ENCODE measurements at places on chromosomes 13 and 19.

GRCh38 chr19:49417088-49417487 lies 6.2 kb downstream of the PTH2 start:
- DNase-seq, result no peak

- DNase-seq, result no peak
Measured at GRCh38 chr19:31784671-31785101, 435.4 kb upstream of the TSHZ3 start.

GRCh38 chr19:10085641-10086590 lies at the start of gene SHFL:
Gene SHFL (plus strand): TSS chr19:10086317. CDS start chr19:10086428, 111 bp downstream.
- no peak for DNase-seq

GRCh38 chr19:49688531-49689132 lies 762 bp upstream of the ADM5 start:
- DNase-seq, result no peak

DNA sequence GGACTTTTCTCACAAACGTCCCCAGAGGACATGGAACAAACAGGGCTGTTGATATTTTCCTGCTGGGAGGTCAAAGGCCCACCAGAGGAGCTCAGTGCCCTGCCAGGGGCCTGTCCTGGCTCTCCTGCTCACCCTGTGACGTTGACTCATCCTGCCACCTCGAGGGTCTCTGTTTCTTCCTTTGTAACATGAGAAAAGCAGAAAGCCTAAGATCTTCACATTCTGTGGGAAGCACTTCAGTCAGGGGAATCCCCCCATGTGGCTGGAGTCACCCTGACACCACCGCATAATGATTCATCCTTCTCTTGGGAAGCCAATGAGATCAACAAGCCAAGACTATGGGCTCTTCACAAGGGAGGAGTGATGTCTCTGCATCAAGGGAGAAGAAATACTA lies 147.9 kb downstream of the KATNAL1 start:
- DNase-seq, result no peak

DNA sequence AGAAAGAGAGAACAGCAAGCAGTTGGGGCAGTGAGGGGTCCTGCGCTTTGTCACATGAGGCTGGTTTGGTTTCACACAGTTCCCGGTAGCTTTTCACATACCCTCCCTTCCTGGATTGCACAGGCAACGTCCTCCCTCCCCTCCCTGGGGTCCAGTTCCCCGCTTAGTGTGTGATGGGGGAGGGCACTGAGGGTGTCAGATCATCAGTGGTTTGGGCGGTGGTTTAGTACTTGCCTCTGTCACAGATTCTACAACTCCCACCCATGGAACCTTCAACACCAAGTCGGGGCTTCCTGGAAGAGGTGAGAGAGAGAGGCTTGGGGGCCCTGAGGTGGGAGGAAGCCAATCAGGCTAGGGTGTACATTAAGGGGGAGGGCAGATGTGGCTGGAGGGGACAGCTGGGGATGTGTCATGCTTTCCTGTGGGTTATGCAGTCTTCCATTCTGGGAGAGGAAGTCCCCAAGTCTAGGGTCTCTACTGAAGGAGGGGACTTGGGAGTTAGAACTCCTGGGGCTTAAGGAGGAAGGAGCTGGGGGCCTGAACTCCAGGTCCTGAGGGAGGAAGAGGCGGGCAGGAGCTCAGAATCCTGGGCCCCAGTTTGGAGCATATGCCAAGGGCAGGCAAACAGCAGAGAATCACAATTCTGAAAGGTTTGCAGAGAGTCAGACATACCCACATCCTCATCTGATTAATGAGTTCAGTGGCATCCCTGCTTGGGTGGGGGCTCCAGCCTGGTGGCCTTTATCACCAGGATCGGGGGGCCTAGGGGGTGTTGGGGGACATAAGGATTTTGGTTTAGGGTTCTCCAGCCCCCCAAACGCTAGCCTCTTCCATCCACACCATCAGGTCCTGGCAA lies at the start of gene NKG7:
Gene NKG7 (minus strand): TSS at position 6 of the 856 bp plus-strand sequence. CDS start 119 bp downstream, outside the sequence.
- DNase-seq, result peak; percentile 70

GRCh38 chr13:34230271-34230670 lies 412.3 kb downstream of the RFC3 start:
- DNase-seq, result no peak

DNA sequence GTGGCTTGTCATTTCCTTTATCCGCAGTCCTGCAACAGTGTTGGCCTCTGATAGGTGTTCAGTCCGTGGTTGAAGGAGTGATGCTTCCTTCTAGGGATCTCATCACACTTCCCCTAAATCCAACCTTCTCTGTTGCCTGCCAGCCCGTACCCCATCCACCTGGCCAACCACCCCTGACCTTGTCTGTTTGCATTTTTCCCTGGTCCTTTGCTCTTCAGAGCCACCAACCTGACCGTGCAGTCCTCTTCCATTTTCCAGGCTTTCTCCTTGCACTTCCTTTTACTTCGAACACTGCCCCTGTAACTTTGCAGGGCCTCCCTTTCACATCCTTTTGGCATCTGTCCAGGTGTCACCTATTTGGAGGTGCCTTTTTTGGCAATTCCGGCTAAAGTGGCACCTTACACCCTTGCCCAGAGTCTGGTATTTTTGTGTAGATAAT lies 696 bp downstream of the ZNF460 start:
- DNase-seq, result no peak

DNA sequence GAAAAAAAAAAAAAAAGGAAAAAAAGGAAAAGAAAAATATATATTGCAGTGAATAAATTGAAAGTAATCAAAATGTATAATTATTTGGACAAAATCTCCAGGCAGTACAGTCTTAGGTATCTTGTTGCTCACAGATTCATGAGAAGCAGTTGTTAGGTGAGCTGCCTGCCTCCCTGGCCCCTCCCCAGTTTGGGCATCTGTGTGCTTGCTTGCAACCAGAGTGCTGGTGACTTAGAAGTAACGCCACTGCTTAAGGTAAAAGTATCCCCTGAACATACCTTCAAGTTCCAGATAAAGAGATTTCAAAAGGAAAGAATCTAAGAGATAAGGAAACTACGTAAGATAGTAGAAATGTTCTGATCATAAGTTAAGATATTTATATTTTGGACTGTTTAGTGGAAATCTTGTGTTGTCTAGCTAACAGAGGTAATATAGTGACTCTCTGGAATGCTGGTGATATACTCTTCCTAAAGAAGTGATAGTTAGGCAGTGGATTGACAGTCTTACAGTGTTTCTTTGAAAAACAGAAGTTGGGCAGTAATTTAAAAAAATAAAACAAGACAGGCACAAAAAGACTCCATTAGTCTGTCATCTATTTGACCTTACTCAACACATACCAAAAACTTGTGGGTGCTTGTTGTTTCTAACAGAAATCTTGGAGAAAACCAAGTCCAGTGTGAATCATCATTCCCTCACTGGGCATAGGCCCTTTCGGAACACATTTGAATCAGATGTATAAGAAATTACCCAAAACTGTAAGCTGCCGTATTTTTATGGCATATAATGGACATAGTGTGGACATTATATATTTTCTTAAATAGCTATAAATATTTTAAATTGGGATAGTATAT lies 38.3 kb upstream of the KCTD4 start:
- no peak for DNase-seq

- no peak for DNase-seq
Measured at GRCh38 chr13:39451860-39452301, 151.1 kb downstream of the LHFPL6 start.

- no peak for DNase-seq
Measured at GRCh38 chr19:42200116-42200715, 17.3 kb downstream of the DEDD2 start.

DNA sequence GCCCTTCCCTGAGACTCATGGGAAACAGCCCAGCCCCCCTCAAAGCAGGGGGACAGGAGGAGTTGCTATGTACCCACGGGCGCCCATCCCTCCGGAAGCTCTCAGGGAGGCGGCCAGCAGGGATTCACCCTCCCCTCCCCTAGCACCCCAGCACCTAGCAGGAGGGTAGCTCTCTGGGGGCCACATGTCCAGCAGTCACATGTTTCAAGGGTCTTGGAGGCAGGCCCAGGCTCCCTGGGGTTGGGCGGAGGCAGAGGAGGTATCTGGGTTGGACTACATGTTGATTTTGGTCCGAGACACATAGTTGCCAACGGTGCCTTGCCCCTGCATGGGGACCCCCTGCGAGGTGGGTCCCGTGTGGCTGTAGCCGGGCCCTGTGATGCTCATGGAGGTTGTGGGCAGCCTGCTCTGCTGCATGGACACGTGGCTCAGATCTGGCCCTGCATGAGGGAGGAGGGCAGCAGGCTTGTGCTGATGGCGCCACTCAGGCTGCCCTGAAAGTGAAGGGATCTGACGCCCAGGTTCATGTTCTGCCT lies 7.0 kb upstream of the RNF6 start:
- DNase-seq, result no peak

- DNase-seq, result no peak
Measured at GRCh38 chr19:17577457-17578097, 22.1 kb downstream of the COLGALT1 start.

DNA sequence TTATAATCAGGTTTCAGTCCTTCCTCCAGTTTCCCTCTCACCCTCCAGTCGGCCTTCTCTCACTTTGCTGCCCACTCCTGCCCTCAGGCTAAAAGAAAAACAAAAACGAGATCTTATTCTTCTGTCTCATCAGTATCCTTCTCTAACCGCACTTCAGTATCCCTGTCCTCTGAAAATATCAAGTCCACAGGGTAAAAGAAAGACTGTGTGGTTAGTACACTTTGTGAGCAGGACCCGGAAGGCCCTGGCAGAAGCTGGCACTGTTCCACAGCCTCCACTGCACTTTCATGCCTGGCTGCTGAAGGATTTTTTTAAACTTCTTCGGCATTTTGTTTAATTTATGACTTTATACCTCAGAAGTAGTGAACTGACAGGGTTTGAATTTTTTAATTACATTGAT lies 51.8 kb downstream of the TM9SF2 start:
- no peak for DNase-seq

GRCh38 chr13:19605161-19605955 lies 28.1 kb upstream of the MPHOSPH8 start:
- DNase-seq, result no peak

DNA sequence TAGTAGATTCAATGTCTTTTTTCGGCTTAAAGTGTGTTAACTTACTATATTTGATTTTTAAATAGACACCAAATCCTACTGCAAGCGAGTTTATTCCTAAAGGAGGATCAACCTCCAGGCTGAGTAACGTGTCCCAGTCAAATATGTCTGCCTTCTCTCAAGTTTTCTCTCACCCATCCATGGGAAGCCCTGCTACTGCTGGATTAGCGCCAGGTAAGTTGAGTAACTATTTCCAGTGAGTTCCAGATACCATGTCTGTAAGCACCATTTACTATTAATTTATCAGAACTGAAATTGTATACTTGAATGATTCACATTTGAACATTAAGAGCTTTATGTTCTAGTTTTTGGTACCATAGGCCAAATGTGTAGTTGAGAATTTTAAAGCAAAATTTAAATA lies 81.8 kb downstream of the PAN3 start:
- no peak for DNase-seq

DNA sequence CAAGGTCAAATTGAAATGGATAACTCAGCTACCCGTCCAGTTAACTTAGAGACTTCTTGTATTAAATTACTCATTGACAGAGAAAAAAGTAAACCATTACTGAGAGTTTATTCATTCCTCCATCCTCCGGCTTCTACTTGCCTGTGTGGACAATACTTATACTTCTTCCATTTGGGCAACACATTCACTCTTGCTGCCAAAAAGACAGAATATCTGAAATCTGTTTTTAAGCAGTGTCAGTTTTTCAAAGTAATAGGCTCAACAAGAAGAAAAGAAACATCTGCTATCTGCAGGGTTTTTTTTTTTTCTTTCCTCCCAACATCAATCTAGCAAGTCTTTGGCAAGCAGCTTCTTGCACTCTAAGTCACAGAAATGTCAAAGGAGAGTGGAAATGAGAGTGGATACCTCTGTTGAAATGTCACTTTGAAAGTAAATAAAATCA lies 1142.8 kb downstream of the PCDH9 start:
- DNase-seq, result no peak

- DNase-seq, result no peak
Measured at GRCh38 chr13:112651750-112652511, 37.9 kb upstream of the ATP11A start.

- DNase-seq, result no peak
Measured at GRCh38 chr13:91346850-91347201, 661 bp upstream of the MIR17HG start.

- no peak for DNase-seq
Measured at GRCh38 chr19:33306853-33307792, 4.8 kb upstream of the CEBPA start.

DNA sequence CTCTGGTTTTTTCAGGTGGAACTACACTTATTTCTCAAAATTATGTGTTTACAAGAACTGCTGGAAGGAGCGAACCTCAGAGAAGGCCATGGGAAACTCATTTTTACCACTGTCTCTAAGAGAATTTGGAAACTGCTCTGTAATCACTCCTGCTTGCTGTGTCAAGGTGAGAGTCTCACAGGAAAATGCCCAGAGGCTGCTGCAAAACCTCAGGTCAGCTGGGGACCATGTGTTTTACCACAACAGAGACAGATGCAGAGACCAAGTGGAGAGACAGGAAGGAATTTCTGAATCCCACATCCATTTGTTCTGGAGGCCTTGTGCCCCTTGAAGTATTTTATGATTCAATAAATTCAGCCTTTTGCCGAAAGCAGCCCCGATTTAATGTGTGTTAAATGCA lies 743.8 kb upstream of the SLC10A2 start:
- DNase-seq, result no peak

DNA sequence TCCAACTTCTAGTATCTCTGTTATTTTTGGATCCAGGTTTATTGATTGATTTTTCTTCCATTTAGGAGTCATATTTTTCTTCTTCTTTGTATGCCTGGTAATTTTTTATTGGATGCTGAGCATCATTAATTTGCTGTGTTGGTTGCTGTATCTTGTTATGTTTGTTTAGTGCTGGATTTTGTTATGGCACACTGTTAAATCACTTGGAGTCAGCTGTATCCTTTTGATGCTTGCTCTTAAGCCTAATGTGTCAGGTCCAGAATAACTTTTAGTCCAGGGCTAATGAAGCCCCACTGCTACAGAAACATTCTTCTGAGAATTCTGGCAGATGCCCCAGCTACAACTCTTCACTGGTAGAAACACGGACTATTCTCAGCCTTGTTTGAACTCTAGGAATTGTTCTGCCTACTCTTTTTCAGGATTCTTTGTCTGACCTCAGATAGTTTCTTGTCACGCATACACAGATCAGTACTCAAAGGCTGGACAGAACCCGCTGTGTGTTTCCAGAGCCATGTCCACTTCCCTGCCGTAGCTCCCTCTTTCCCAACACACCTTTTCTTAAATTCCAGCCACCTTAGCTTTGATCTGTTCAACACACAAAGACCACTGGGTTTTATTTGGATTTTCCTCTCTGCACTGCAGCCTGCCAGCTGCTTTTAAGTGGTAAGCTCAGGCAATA lies 137.1 kb upstream of the WASF3 start:
- DNase-seq, result no peak

DNA sequence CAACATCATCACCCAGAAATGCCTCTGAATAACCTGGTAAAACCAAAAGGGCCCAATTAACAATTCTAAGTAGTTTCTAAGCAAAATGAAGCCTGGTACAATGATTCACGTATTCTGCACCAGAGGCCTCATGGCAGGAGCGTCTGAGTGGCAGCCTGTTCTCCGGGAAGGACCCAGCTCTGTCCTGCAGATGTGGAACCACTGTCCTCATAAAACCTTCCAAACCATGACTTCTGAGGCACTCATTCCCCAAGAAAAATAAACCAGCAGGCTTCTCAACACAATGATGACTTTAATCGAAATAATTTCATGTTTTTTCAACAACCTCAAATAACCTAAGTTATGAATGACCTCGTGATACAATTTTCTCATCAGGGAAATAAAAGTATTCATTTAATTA lies 89.9 kb downstream of the STK24 start:
- no peak for DNase-seq

GRCh38 chr19:33954686-33955085 lies 158.0 kb downstream of the KCTD15 start:
- no peak for DNase-seq

Measured in stimulated activated CD8-positive, alpha-beta memory T cell treated with anti-CD3 and anti-CD28 coated beads, Interleukin-4, amount 100 ng/mL, for 1 hour (primary cell).